ENCODE measurements at places on chromosomes 2 and 18.
A peak's percentile ranks its signal among the peaks of the same experiment; 100 is the strongest.

- DNase-seq, result no peak
These were observed 44.6 kb downstream of the ITGB1BP1 start for GRCh38 chr2:9378433-9379390.

DNA sequence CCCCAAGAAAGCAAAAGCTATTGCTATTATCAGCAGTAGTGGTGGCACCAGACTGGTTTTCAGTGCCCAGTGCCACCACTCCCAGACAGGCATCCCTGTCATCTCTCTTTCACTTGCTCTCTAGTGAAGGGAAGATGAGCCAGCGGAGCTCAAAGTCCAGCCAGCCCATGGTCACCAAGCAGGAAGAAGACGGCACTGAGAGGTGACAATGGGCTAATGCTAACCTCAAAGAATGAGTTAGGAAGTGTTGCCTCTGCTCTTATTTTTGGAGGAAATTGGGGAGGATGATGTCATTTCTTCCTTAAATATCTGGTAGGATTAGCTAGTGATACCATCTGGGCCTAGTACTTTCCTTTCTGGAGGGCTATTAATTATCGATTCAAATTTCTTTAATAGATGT lies 1.7 kb downstream of the SP140 start:
- no peak for DNase-seq

DNA sequence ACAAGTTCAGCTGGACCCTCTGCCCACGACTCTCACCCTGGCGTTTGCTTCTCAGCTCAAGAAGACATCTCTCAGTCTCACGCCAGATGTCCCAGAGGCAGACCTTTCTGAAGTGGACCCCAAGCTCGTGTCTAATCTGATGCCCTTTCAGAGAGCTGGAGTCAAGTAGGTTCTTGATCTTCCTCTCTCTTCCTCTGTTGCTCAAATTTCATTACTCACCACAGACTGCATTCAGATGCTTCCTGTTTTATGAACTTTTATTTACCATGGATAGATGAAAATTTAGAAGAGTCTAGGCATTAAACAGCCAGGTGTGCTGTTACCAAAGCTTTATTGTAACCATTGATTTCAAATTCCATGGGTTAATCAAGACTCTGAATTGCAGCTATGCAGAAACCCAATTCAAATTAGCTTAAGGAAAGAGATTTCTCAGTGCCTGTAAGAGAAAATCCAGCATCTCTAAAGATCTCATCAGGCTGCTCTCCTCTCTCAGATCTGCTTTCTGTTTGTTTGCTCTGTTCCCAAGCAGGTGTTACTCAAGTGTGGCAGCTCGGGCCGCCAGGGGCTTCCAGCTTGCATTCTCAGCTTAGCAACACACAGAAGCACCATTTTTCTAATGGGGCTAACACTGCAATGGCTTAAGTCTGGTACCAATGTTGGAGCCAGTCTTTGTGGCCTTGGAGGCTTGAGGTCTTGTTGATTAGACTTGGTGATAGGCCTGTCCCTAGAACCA lies 16.5 kb downstream of the SMARCAL1 start:
- no peak for DNase-seq

GRCh38 chr2:163774862-163775261 lies 39.1 kb upstream of the FIGN start:
- DNase-seq, result peak; percentile 72

GRCh38 chr2:142742371-142743214 lies 134.9 kb upstream of the KYNU start:
- DNase-seq, result no peak
